ENCODE measurements at places on chromosomes 7 and 10. TPM values are rescaled to one million over a fixed set of nuclear protein-coding genes. Genes with fewer than 3 reads are reported as not detected.

- no peaks in the 10 kb centered on the region for H3K27me3 ChIP-seq
- H3K36me3 ChIP-seq = no peaks in the 10 kb centered on the region
These were observed 90.5 kb upstream of the ARMC3 start for GRCh38 chr10:22837351-22837750.

Gene NPY4R2
- 0.79 TPM for total RNA-seq

DNA sequence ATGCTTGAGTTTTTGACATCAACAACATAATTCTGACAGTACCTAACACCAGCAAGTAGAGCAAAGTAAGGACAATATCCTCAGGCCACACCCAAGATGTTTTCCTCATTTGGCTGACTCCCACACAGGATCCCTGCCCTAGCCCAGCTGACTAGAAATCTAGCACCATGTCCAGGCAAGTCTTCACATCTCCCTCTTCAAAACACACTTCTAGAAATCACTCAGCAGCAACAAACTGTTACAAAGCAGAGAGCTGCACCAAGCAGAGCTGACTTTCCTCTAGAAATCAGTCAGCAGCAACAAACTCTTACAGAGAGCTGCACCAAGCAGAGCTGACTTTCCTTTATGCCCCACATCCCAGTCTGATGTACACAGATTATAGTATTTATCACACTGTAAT lies 7.7 kb downstream of the TMEM168 start:
- DNase-seq = no peak
- no peak overlapping the region for H3K4me3 ChIP-seq
- no peaks in the 10 kb centered on the region for H3K4me1 ChIP-seq
- no peaks in the 10 kb centered on the region for H3K27me3 ChIP-seq
- H3K27ac ChIP-seq = no peak overlapping the region

Gene TDRD1
- 32.3 TPM for total RNA-seq
